ENCODE measurements at places on chromosomes 5 and 9.

- DNase-seq, result no peak
Observed at GRCh38 chr5:35598707-35599370, 18.8 kb upstream of the SPEF2 start.

DNA sequence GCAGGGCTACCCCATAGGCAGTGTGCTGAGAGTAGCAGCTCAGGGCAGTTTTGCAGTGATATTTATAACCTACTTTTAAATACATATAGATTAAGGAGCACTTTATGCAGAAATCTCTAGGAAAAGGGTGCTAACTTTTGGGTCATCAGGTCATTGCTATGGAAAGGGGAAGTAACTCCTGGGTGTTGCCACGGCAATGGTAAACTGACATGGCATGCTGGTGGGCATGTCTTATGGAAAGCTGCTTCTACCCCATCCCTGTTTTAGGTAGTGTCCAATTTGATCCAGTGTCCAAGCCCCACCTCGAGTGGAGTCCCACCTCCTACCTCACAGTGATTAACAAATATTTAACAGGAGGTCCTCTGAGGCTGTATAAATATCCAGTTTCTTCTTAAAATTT is 56.8 kb upstream of the XPA start:
- no peak for DNase-seq

- DNase-seq, result no peak
Observed at GRCh38 chr5:177003649-177004048, 2.9 kb downstream of the UIMC1 start.

DNA sequence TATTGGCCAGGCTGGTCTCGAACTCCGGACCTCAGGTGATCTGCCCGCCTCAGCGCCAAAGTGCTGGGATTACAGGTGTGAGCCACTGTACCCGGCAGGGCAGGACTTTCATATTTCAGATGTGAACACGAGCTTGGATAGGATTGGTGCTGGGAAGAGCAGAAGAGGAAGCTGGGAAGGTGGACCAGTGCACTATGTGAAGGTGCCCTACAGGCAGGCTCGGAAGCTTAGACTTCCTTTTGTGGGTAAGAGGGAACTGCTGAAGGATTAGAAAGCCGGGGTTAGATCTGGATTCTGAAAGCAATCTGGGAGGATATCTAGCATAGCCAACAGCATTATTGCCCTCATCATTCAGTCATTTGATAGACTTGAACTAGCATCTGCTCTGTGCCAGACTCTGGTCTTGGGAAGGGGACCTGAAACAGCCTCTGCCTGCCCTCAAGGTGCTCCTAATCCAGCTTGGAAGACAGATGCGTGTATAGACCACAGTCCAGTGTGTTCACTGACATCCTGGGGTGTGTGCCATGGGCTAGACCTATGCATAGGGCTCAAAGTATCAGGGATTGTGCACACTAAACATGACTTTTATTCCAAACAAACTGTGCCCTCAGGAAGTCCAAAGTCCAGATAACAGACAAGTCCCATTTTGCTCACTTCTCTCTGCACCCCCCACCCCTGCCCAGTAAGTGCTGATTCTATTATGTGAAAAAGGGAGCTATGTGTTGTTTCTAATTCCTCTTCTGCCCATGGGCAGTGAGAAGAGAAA is 637 bp downstream of the CBY3 start:
- DNase-seq, result no peak

GRCh38 chr5:161566081-161566480 is 19.6 kb upstream of the GABRB2 start:
- no peak for DNase-seq

- no peak for DNase-seq
Observed at GRCh38 chr9:8074713-8075286, 275.2 kb upstream of the DMAC1 start.

GRCh38 chr5:172003746-172004145 is 2.7 kb downstream of the FBXW11 start:
- DNase-seq, result no peak

DNA sequence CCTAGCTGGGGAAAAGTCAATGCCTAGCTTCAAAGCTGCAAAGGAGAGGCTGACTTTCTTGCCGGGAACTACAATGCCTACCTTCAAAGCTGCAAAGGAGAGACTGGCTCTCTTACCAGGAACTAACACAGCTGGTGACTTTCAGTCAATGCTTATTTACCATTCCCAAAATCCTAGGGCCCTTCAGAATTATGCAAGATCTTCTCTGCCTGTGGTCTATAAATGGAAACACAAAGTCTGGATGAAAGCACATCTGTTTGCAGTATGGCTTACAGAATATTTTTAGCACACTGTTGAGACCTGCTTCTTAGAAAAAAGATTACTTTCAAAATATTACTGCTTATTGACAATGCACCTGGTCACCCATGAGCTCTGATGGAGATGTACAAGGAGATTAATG is 259.4 kb downstream of the PLK2 start:
- no peak for DNase-seq

DNA sequence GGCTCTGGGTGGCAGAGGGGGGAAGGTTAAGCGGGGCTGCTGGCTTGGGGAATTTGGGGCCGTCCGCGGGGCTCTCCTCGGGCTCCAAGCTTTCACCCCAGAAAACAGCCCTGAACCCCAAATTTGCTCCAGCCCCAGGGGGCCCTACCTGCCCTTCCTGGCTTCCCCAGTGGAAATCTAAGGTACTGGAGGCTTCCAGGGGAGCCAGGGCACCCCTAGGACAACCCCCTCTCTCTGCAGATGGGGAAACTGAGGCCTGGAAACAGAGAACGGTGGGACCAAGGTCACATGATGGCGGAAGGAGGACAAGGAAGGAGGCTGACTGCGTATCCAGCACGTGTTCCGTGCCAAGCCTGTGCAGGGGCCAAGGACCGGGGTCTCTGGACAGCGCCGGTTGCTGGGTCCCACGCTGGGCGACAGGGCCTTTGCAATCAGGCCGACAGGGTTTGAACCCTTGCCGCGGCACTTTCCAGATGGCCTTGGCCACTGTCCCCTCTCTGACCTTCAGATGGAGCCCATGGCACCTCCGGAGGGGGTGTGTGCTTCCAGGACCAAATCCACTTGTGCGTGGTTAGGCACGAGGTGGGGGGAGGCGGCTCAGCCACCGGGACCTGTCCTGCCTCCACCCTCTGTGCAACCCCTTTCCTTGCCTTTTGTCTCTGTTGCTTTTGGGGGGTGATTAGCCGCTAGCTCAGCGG is 183.1 kb downstream of the C9orf50 start:
- DNase-seq, result no peak

DNA sequence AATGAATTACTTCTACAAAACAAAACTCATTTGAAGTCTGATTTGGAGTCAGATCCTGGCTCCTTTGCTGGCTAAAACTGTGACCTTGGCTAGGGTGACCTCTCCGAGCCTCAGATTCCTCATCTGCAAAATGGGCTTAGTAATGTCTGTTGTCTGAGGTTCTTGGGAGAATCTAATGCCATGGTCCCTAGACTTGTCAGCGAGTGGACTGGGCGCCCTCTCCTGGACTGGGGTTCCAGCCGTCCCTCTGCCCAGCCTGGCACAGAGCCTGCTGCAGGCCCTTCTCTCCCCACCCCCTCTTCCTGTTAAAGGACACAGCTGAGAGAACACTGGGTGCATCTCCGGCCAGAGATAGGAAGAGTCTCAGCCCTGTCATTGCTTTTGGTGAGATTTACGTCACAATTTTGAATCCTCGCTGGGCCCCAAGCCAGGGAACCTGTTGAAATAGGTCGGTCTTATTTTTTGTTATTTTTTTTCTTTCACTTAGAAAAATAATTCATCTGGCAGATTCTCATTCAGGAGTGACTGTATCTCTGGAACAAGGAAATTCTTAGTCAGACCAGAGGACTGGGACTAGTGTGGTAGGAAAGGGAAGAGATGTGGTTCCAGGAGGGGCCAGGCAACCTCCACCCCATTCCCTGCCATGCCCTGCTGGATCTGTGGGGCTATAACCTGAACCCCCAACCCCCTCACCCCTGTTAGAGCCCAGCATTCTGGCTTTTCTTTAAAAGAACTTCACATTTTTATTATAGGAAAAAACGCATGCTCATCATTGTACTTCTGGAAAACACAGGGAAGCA is 48.2 kb upstream of the RPL26L1 start:
- peak; percentile 89 for DNase-seq

- no peak for DNase-seq
Observed at GRCh38 chr5:141369994-141370848, at the start of gene PCDHGB3. Gene PCDHGB3 (plus strand): TSS chr5:141370242. CDS start chr5:141370395, 153 bp downstream.

DNA sequence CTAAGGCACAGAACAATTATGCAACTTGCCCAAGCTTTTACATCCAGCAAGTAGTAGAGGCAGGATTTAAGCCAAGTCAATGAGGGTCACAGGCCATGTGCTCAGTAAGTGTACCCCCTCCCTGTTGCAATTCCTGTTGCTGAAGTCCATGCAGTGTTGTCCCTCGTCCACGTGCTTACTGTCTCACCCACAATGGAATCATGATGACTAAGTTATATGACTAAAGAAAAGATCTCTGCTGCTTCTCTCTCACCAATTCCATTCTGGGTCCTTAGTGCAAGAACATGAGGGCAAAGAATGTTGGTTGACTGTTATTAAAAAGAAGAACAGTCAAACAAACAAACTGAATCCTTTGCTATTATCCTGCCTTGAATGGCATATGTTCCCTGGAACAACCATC is 233.6 kb upstream of the SLC24A2 start:
- peak; percentile 50 for DNase-seq

- peak; percentile 65 for DNase-seq
Observed at GRCh38 chr9:69577123-69577522, 95.0 kb downstream of the APBA1 start.

DNA sequence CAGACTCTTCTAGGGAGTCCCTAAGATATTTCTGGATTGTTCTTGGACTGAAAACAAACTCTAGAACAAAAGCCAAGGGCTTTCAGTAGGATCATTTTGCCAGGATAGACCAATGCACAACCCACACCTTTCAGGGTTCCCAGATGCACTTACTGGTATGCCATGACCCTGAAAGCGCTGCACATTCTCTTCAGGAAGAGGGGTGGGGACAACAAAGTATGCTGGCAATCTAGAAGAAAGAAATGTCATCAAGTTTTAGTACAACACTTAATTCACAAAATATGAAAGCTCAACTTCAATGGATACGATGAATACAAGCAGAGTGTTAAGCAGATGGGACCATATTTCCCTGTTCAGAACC is 57.2 kb downstream of the MTMR12 start:
- no peak for DNase-seq

DNA sequence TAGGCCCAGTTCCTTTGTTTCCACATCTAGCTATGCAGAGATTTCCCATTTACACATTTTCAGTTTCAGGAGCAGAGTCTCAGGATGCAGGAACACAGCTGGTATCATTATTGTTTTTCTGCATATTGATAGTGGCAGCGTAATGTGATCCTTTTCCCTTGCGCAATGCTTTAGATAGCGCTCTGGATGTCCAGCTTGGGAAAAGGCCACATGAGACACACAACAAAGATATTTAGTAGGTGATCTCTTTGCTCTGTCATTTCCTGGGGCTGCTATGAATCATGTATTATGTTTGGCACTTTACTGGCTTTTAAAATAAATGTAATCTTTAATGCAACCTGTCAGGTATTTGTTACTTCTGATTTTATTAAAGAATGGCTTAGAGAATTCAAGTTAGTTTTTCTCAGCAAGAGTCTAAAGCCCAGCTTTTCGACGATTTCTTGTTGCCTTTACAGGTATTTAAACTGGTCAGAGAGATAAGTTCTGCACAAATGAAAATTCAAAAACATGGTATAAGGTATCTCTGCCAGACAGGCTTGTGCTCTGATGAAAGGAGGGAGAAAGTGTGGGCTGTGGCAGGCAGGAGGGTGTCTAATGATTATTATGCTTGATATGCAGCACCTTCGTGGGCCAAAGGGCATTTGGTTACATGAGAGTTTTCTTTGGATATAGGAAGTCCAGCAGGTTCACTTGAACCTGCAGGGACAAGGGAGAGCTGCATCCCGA is 42.2 kb downstream of the PTTG1 start:
- DNase-seq, result peak; percentile 51

- no peak for DNase-seq
Observed at GRCh38 chr5:60295423-60295822, 401.9 kb upstream of the PDE4D start.

- peak; percentile 92 for DNase-seq
Observed at GRCh38 chr9:95092262-95093072, 225.0 kb downstream of the FANCC start.

DNA sequence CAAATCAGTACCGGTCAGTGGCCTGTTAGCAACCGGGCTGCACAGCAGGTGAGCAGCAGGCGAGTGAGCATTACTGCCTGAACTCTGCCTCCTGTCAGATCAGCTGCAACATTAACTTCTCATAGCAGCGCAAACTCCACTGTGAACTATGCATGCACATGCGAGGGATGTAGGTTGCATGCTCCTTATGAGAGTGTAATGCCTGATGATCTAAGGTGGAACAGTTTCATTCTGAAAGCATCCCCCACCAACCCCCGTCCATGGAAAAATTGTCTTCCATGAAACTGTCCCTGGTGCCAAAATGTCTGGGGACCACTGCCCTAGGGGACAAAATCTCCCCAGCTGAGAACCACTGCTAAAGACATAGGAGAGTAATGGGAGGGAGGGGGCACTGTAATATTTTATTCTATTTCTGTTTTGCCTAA is 51.1 kb downstream of the P4HA2 start:
- no peak for DNase-seq

DNA sequence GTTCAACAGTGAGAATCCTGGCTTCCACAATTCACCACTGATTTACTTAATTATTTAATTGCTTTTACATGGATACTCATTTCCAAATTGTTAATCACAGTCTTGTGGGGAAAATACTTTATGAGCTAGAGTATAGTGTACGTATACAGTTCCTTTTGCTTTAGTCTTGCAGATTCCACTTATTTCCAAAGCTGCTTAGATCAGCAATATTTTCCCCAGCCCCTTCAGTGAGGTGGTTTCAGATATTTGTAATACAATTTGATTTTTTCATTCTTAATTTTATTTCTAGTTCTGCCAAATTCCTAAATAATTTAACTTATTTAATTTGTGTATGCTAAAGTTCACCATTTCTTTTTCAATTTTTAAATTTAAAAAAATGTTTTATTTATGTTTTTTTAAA is 40.3 kb upstream of the GABRA6 start:
- DNase-seq, result no peak

DNA sequence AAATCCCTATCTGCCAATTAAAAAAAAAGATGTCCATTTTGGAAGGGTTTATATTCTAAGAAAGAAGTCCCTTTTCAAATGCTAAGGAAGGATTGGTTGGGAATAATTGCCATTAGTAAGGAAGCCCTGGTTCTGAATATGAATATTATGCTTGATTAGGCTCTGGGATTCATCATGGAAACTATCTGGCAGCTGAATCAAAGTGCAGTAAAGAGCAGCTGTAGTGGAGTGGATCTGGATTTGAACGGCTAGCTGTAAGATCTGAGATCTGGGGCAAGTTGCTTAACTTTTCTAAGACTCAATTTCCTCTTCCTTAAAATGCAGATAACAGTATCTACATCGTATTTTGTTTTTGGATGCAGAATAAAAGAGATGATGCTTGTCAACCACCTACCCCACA is 10.5 kb downstream of the IL12B start:
- no peak for DNase-seq

GRCh38 chr9:71393005-71393404 is 271.6 kb upstream of the TRPM3 start:
- DNase-seq, result no peak

All from RCC 7860 (cell line).